Thoracic aorta (tissue), 2 donors: ENCODE measurements at places on chromosomes 3 and 15. TPM values are rescaled to one million over a fixed set of nuclear protein-coding genes. Genes with fewer than 3 reads are reported as not detected.

DNA sequence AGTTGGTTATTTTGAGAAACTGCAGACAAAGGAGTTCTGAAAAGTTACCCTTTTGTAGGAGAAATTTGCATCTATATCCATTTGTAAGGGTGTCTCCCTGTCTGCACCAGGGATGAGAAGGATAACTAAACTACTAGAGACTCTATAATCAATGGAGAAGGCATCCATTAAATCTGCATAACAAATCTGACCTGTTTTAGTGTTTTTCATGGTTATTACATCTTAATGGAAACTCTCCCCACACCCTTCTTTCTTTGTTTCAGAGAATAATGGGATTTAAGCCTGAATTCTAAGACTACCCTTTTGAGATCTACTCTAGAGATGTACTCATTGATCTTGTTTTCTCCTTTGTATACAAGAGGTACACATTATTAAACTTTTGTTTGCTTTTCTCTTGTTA, 82.0 kb upstream of the DAZL start:
- DNase-seq, result no peak

GRCh38 chr3:187011915-187012314, 81.6 kb downstream of the ST6GAL1 start:
- DNase-seq, result no peak

DNA sequence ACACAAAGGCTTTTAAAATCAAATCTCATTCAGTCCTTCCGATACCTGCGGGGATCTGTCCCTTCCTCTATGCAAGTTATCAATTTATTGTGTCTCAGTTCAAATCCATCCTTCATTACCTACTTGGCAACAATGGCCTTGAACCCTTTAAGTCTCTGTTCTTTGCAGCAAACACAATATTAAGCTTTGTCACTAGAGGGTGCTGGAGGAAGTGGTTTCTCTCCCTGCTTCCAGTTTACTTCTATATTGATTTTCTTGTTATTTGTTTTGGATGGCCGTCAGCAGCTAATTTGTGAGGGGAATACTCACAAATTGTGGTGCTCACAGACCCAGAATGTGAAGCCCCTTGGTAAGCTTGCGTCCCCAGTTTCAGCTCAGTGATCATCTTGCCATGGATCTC, 278.3 kb downstream of the FGF12 start:
- DNase-seq, result no peak

GRCh38 chr15:97679106-97679688, 281.3 kb upstream of the ARRDC4 start:
- DNase-seq, result no peak

- DNase-seq, result no peak
Observed at GRCh38 chr3:183427876-183428446, 458 bp downstream of the MCF2L2 start.

GRCh38 chr15:51483985-51484384, 138.6 kb downstream of the DMXL2 start:
- no peak for DNase-seq

DNA sequence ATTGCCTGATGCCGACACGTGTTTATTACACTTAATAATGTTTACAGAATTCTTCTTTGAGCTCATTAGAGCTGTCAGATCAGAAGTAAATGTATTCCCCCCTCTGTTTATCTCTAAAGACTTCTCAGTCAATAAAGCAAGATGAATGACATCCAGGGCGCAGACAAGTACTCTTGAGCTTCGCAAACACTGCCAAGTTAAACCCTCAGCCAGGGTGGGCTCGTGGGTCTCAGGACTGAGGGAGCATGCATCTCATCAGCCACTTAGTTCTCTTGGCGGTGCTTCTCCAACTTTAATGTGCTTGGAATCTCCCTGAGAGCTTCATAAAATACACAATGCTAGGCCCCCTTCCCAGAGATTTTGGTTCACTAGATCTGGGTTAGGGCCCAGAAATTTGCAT, 333.9 kb upstream of the THRB start:
- no peak for DNase-seq

DNA sequence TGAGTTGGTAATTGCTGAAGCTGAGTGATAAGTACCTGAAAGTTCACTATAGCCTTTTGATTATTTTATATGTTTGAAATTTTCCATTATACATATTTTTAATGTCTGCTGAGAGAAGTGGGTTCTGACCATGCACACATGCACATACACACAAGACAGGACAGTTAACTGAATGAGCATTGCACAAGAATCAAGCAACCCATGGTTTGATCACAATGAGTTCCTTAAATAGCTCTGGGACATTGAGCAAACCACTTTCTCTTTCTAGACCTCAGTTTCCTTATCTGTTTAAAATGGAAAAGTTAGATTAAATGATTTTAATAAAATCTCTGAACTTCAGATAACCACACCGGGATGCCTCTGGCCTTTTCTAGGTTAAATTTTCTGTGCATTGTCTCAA, 26.7 kb downstream of the SNTN start:
- no peak for DNase-seq

Gene GOLGA6L9
- total RNA-seq, result 3.2 TPM

Gene CLDN16
- total RNA-seq, result not detected

Gene RBPMS2
- 4.4 TPM for total RNA-seq
